NCI-H146 (cell line): ENCODE measurements at places on chromosomes 5 and 9.

GRCh38 chr9:78004478-78005229 is 27.0 kb downstream of the GNAQ start:
- DNase-seq, result no peak

GRCh38 chr5:31707329-31707728 is 68.4 kb downstream of the PDZD2 start:
- no peak for DNase-seq

DNA sequence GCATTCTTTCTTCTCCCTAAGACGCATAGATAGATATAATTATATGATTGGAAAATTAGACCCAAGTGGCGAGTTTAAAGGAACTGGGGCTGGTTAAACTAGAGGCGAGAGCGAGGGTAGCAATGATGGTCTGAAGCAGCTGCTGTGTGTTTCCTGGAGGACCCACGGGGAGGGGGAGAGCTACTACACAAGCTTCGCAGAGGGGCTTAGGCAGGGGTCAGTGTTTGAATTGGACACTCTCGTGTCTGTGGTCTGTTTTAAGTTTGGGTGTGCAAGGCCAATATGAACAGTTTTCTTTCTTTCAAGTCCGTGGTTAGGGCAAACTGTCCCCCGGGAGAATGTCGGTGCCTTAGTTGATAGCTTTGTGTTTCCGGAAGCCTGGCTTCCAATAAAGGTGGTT is 43.1 kb downstream of the PDZD2 start:
- no peak for DNase-seq

DNA sequence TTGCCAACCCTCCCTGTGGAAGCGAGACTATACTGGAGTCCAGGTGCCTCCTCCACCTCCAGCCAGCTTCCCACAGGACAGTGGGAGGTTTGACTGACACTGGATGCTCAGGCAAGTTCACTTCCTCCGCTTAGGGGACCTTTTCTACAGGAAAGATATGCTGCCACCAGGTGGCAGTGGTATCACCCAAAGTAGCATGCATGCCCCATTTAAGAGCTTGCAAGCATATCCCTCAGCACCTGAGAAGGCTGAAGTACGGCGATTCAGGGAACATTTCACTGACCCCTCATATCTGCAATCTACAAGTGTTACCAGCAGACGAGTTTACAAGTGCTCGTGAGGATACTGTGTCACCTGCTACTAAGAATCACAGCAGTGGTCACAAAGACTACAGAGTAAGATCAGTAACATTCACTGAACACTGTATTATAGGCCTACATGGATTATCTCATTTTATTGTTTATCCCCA is 75.5 kb downstream of the KLHL3 start:
- peak; percentile 69 for DNase-seq

- DNase-seq, result no peak
Observed at GRCh38 chr5:76291305-76292077, 111.6 kb upstream of the IQGAP2 start.

DNA sequence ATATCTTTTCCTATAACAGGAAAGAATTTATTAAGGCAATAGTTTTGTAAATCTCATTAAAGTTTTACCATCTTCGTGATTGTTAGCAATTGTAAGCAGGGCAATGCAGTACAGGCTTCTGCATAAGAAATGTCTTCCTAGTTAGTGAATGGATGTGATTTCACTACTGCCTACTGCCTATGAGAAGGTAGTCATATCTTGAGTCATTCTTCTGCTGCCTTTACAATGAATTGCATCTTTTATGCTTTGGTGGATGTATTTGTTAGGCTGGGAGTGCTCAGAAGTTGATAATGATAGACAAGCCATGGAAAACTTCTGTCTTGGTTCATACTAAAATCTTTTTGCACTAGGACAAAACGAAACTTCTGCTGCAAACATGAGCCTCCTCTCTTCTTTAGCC is 128.0 kb downstream of the ADAMTSL1 start:
- no peak for DNase-seq

DNA sequence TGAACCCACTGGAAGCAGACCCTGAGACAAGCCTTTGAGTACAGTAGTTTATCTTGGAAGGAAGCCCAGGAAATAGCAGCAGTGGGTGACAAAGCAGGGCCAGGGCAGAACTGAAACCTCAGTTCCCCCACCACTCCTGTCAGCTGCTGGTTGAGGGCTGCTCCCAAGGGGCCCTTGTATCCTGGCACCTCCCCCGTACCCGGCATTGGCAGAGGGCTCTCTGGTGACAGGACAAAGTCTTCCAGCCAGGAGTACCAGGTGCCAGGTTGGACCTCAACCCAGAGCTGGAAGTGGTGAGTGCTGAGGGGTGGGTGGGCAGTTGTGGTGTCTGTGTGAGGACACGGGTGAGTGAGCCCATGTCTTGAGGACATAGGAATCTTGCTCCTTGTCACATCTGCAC is 123.3 kb downstream of the PHF2 start:
- no peak for DNase-seq

DNA sequence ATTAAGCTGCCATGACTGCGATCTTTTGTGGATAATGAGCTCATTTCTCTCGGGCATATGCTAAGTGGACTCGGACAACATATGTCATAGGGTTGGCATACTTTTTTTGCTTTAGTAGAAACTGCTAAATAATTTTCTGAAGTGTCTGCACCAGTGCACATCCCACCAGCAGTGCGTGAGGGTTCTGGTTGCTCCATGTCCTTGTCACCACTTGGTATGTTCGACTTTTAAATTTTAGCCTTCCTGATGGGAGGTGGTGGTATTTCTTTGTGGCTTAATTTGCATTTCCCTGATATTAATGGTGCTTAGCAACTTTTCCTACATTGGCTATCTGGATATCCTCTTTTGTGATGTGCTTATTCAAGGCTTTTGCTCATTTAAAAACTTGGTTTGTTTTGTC is 57.8 kb upstream of the NRARP start:
- DNase-seq, result no peak

- DNase-seq, result no peak
Observed at GRCh38 chr5:61270510-61271165, 61.4 kb upstream of the ZSWIM6 start.

GRCh38 chr5:34410411-34411139 is 245.6 kb upstream of the RAI14 start:
- peak; percentile 16 for DNase-seq

- DNase-seq, result peak; percentile 91
Observed at GRCh38 chr5:119070578-119070827, 384 bp upstream of the DMXL1 start.

GRCh38 chr5:166262395-166262794 is 2029.0 kb upstream of the WWC1 start:
- no peak for DNase-seq

GRCh38 chr9:93730648-93731047 is 154.3 kb downstream of the PHF2 start:
- no peak for DNase-seq

GRCh38 chr5:132417010-132417439 is 47.5 kb downstream of the SLC22A5 start:
- no peak for DNase-seq

DNA sequence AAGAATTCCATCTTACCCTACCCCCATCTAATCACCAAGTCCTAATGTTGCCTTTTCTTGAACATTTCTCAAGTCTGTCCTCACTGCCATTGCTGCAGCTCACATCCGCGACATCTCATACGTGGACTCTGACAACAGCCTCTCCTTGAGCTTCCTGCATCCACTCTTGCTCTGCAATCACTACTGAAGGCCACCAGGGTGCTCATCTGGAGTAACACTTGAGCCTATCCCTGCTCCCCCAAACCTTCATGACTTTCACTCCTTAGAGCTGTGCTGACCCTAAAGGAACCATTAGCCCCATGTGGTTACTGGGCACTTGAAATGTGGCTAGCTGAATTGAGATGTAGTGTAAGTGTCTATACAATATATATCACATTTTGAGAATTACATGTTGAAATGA is 46.4 kb upstream of the CTXN3 start:
- no peak for DNase-seq

- no peak for DNase-seq
Observed at GRCh38 chr9:136080716-136081112, 14.4 kb downstream of the NACC2 start.

DNA sequence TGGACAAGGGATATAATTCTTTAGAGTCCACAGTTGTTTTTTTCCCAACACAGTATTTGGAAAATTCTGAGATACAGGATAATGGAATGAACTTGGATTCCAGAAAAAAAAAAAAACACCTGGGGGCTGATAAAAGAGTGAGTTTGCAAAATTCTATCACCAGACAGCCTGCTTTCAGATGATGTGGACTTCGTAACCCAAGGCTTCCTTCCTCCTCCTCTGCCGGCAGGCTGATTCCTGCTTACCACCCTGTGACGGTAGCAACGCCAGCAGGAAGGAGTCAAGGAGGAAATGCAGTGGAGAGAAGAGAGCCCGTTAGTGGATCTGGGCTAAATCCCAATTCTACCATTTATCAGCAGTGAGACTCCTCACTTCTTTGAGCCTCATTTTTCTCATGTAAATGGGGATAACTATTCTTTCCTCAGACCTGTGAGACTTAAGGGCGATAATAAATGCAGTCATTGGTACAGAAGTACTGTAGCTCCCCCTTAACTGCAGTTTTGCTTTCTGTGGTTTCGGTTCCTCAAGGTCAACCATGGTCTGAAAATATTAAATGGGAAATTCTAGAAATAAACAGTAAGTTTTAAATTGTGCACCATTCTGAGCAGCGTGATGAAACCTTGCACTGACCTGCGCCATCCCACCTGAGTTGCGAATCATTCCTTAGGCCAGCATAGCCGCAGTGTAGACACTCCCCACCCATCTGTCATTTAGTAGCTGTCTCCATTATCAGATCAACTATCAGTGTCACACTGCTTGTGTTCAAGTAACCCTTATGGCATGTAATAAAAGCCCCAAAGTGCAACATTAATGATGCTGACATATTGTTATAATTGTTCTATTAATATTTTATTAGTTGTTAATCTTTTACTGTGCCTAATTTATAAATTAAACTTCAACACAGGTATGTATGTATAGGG is 71.4 kb downstream of the DCP2 start:
- DNase-seq, result no peak

- no peak for DNase-seq
Observed at GRCh38 chr9:19629488-19629887, 159.3 kb downstream of the SLC24A2 start.

DNA sequence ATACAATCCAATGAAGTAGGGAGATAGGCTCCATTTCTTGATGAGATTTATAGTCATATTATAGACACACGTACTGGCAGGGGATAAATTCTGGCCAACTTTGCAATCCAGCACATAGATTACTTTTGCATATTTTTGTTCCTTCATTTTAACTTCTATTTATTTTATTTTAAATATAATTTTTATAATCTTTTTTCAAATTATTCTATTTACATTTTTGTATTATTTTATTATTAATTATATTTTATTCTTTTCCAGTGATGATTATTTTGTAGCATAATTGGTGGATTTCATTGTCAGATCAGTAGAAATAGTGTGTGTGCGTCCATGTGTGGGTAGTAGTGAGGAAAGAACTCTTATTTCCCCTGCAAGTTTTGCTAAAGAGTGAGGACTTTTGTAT is 980.1 kb upstream of the TYRP1 start:
- DNase-seq, result no peak

- no peak for DNase-seq
Observed at GRCh38 chr9:137467161-137467581, 8.0 kb upstream of the NSMF start.

DNA sequence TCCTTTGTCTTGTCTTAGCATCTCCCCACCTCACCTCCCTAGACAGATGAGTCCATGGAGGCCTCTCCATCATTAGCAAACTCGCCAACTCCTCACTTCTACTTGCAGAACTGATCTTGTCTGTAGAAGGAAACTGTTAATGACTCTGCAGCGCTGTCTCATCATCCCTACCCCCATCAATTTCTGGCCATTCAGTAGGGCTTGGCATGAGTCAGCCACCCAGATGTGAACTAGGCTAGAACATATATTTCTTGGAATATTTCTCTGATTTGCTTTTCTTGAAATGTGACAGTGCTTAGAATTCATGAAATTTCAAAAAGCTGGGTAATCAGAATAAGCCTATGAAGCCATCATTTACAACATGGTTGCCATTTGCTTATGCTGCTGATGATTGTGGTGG is 1125.0 kb upstream of the DMAC1 start:
- no peak for DNase-seq

GRCh38 chr5:171264843-171265242 is 44.2 kb upstream of the TLX3 start:
- no peak for DNase-seq

DNA sequence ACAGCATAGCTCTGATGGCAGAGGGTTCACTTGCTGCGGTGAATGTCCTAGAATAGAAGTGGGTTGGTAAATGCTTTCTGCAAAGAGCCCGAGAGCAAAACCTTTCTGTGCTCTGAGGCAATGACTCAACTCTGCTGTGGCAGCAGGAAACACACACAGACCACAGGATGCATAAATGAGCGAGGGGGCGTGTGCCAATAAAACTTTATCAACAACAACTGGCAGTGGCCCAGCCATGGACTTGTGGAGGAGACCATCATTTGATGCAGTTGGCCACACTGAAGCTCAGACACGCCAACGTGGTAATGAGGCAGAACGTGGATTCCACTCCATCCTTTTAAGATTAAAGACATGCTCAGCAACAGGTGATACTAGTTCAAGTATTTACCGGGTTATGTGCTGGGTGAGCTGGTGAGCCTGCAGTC is 6.8 kb downstream of the MRPL36 start:
- no peak for DNase-seq

DNA sequence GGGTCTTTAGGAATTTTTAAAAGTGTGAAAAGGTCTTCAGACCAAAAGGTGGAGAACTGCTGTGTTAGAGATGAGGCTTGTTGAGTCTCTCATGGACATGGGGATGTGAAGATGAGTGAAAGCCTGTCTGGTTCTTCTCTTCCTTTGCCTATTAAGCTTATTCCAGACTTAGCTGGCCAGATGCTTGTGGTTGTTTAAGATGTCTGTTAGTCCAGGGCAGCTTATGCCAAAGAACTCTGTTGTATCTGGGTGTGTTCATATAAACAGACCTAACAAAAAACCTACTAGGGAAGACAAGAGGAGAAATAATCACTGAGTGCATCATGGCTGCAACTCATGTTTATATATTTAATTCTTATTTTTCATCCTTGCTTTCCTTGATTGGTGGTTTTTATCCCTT is 57.5 kb upstream of the NCS1 start:
- no peak for DNase-seq

GRCh38 chr5:3598207-3598606 is 2.6 kb downstream of the IRX1 start:
- no peak for DNase-seq

GRCh38 chr5:143672806-143673205 is 139.2 kb upstream of the HMHB1 start:
- no peak for DNase-seq

DNA sequence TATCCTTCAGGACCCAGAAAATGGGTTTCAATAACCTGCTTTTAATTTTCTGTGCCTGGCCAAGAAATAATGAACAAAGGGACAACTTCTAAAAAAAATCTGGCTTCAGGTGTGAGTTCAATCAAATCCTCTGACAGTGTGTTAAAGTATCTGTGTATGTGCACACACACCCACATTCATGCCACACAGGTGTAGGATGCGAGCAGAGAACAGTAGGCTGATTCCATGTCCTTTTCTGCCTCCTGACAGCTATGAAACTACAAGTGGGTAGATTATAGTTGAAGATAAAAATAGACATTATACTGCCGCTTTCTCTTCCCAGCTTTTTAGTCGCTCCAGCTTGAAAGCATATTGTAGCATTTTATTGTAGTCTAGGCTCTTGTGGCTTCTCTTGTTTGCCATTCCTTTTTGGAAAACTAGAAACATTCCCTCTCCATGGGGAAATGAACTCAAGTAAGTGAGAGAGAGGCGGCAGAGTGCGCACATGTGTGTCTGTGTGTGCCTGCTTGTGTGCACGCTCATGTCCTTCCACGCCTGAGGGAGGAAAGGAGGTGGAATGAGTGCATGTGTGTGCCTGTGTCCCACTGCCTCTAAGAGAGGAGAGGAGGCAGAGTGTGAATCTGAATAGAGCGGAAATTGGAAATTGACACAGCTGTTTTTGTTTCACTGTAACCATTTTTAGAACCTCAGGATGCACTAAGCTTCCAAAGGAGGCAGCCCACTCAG is 273.0 kb downstream of the ELAVL2 start:
- DNase-seq, result no peak
